ENCODE measurements at places on chromosomes 6 and 20.

DNA sequence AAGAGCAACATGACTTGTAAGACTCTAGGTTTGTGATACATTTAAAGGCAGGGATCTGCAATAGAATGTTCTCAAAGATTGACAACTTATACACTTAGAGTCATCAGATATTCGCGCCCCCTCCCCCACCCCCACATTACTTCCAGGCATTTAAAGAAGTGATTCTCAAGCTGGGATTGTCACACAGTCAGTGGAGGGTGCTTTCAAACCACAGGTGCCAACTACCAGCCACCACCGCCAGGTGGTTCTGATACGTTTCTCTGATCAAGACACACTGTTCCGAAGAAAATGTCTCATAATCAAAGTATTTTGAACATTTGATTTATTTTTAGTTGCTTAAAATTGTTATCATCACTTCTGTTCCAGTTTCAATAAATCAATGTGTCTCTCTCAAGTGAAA, 357.5 kb downstream of the ESR1 start:
- no peak for DNase-seq

DNA sequence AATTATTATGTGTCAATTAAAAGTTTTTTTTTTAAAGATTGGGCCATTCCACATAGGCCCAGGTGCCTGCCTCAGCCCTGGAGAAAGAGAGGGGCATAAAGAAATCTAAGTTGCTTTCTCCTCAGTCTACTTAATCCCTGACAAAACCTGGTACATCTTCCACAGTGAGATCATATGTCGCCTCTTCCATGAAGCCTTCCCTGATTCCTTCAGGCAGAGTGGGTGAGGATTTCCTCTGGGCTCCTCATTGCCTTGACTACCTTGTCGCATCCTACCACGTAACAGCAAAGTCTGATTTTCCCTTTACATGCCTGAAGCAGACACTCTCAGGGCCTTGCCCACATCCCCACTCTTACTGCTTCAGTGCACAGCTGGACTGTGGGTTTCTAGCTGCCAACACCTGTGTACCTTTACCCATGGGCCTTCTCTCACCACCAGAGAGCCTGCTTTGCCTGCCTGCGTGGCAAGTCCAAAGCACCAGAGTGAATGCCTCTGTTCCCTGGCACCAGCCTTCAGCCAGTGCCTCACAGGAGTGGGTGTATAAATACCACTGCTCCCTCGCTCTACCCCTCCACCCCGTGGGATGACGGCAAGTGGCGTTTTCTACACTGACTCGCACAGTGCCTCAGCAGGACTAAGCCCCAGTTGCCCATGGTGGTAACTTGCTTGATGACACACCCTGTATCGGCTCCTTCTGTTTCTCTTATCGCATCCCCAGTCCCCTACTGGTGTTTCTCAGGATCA, 68.0 kb downstream of the EYA2 start:
- no peak for DNase-seq

GRCh38 chr6:170529839-170530469, 23.2 kb downstream of the PSMB1 start:
- DNase-seq: peak; percentile 53

DNA sequence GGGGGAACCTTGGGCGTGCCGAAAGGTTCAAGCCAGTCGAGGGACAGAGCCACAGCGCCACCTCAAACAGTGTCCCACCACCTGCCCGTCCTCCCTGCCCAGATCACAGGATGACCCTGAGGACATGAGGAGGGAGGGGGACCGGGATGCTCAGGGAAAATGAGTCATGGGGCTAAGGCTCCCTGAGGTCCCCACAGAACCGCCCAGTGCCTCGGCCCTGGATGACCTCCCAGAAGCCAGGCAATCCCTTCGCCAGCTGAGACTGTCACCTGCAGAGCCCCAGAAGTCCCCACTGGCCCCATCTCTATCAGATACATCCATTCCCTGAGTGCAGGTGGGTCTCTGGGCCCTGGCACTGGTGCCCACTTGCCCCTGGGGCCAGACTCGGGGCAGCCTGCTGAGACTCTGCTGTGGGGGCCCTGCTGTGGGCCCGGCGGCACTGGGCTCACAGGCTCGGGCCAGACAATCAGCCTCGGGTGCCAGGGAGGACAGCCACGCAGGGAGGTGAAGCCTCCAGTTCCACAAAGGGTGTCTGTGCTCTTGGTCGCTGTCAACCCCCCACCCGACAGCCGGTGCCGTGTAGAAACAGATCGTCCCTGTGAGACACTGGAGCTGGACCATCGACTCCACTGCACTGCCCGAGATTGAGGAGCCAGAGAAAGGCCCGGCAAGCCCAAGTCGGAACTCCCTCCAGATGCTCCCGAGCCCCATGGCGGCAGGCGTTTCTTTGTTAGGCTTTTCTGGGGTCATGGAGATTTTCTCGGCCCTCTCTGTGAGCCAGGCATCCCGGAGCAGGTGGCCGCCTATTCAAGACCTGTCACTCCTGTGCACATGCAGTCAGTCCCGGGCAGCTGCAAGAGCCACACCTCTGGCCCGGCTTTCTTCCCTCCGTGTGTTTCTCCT, 26.1 kb downstream of the PXDC1 start:
- DNase-seq: no peak

DNA sequence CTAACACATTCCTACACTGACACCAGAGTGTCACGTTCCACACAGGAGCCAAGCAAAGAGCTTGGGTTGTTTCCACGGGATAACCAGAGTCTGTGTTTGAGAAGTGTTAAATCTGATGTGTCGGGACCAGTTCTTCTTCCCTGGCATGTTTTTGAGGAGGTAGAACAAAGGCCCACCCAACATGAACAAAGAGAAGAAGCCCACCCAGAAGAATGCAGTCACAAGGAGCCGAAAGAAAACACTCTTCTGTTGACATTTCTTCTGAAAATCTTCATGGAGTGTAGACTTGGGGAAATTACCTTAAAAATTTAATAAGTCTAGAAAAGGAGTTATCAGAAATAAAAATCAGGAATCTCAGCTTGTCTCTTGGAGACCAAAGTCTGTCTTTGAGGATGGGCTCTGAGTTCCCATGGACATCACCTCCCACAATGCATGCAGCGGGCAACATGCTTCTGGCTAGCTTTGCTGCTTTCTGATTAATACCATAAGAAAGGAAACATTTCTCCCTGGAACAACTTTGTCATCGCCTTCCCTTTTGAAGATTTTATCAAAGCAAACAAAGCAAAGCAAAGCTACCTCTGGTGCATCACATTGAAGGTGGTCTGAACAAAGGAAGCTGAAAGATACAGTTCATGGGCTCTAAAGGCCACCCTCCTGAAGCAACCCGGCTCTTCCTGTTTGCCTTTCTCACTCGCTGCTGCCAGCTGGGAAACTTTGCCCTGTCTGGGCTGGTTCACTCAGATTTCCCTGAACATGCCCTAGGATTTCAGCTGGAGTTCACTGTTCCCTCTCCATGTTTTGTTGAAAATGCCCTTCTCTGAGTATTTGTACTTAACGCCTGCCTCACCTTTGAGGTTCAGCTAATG, 448.1 kb downstream of the KIF16B start:
- no peak for DNase-seq

- DNase-seq: no peak
Measured at GRCh38 chr20:56810141-56810540, 181.0 kb downstream of the TFAP2C start.

- DNase-seq: no peak
Measured at GRCh38 chr6:132198896-132199295, 202.4 kb downstream of the MOXD1 start.

GRCh38 chr6:148780918-148781436, 34.1 kb downstream of the UST start:
- DNase-seq: no peak

GRCh38 chr20:1651268-1652058, 6.1 kb downstream of the SIRPG start:
- no peak for DNase-seq

DNA sequence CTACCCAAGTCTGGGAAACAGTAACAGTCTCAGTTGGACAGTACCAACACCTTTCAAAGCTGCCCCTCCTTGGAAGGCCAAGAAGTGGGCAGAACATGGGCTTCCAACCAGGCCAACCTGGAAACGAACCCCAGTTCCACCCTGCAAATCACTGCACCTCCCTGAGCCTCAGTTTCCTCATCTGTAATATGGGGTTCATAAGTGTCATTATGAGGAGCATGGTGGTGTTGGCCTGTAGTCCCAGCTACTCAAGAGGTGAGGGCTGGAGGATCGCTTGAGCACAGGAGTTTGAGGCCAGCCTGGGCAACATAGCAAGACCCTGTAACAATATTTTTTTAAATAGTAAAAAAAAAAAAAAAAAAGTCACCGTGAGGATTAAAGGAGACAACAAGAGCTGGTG, 34.5 kb downstream of the C20orf203 start:
- DNase-seq: no peak

Data from activated CD4-positive, alpha-beta T cell treated with anti-CD3 and anti-CD28 coated beads for 1 hour (primary cell).